Peyer's patch (tissue), 4 donors: ENCODE measurements at places on chromosomes 5 and 9.

DNA sequence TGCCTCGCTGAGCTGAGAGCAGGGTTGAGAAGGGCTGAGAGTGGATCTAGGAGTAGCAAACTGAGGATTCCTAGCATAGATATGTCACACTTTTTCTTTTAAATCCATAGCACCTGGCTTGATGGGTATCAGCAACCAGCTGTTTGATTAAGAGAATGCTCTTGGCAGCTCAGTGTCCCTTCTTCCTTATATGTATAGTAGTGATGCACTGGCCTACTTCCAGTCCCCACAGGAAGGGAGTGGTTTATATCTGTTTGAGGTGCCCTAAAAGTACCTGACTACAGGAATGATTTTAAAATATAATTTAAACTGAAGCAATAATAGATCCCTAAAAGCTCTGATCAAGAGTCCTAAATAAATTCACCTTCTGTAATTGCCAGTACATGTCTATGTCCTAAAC lies 546.8 kb upstream of the ZNF608 start:
- DNase-seq: no peak

DNA sequence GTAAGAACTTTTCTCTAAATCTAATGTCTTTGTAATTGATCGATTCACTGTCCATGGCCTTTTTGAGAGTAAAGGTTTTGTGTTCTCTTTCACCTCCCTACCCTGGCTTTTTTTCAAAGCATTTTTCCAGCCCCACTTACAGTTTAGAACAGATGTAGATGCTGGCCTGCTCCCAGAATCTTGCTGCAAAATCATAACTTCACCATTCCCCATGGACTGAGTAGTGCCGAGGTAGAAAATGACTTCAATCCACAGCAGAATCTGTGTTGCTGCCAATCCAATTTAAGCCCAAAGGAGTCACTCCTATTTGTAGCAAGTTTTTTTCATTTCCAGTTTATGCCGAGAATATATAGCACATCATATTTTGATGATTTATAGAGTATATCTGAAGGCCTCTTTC lies 46.5 kb upstream of the CEMIP2 start:
- no peak for DNase-seq

DNA sequence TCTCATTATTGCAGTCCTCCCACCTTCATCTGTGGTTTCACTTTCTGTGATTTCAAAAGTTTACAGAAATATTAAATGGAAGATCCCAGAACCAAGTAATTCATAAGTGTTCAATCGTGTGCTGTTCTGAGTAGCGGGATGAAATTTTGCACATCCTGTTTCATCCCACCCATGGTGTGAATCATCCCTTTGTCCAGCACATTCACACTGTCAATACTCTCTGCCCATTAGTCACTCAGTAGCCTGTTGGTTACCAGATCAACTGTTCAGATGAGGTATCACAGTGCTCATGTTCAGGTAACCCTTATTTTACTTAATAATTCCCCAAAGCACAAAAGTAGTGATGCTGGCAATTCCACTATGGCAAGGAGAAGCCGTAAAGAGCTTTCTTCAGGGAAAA lies 26.8 kb downstream of the FAM81B start:
- no peak for DNase-seq

DNA sequence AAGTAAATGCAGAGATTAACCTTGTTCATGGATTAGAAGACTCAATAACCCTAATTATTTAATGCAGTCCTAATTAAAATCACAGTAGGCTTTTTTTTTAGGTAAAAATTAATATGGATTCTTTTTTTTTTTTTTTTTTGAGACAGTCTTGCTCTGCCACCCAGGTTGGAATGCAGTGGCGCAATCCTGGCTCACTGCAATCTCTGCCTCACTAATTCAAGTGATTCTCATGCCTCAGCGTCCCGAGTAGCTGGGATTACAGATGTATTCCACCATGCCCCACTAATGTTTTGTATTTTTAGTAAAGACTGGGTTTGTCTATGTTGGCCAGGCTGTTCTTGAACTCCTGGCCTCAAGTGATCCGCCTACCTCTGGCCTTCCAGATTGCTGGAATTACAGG lies 40.6 kb downstream of the DENND4C start:
- no peak for DNase-seq

DNA sequence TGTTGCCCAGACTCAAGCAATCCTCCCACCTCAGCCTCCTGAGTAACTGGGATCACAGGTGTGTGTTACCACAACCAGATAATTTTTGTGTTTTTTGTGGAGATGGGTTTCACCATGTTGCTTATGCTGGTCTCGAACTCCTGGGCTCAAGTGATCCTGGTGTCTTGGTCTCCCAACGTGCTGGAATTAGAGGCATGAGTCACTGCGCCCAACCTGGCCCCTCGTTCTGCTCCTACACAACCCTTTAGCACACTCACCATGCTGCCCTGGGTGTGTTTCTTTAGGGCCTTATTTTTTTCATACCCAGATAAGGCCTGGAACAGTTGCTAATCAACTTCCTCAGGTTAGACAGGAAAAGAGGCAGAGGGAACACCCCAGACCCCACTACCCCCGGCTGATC lies 2.6 kb downstream of the PDZD2 start:
- DNase-seq: no peak

DNA sequence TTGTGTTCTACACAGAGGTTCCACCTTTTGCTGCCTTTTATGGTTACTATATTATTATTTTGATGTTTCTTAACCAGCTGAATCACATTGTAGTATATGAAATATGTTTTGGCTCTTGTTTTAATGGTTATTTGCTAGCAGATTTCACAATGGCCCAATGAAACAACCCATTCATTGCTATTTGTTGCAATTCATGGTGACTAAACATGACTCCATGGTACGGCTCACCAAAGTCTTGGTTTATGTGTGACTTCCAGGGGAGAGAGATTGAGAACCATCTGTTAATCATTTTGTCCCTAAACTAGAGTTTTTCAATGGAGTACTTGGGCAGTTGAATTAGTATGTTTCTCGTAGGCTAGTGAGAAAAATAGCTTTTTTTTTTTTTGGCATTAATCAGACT lies 108.4 kb downstream of the GHR start:
- no peak for DNase-seq

GRCh38 chr9:105330755-105331154 lies 86.3 kb downstream of the SLC44A1 start:
- DNase-seq: no peak

DNA sequence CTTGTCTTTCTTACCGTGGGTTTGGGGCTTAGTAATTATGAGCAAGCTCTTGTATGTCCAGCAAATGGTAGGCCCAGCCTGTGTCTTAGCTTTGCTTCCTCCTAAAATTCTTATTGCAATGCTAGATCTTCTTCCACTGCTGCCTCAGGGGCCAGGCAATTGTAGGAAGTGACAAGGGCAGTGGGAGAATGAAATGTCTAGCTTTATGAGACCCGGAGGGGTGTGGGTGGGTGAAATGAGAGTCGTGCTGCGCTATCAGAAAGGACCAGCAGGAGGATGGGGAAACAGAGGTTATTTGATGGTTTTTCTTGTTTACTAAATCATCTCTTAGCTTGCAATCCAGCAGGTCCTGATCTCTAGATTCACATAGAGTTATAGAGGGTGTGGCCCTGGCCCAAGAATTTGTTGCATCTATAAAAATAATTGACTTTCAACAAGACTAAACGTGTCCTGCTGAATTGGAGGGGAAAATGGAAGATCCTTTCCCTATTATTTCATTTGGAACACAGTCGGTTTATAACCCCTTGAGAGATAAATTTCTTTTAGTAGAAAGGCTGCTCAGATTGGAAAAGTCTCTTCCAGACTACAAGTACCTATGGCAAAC lies 43.7 kb downstream of the ZNF366 start:
- no peak for DNase-seq

DNA sequence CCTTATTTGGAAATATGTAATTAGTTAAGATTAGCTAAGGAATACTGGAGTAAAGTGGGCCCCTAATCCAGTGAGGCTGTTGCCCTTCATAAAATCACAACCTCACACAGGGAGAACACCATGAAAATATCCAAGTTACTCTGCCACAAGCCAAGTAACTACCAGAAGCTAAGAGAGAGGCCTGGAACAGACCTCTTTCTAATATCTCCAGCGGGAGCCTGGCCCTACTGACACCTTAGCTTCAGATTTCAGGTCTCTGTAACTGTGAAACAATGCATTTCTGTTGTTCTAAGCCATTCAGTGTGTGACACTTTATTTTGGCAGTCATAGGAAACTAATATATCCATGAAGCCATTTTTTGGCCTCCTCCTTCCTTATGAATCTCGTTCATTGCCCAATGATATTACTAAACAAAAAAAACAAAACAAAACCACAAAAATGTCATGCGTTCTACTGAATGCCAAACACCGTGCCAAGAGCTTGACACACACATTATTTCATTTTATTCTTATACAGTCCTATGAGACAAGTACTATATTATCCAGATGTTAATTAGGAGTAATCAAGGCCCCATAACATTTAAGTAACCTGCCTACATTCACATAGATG lies 699.0 kb downstream of the MAT2B start:
- no peak for DNase-seq

GRCh38 chr5:122112063-122112462 lies 17.3 kb upstream of the ZNF474 start:
- DNase-seq: no peak
